Activated effector memory CD4-positive, alpha-beta T cell treated with anti-CD3 and anti-CD28 coated beads, Interleukin-2, amount 50 U/mL, for 16 hours (primary cell): ENCODE measurements at places on chromosomes 13 and 19.
A peak's percentile ranks its signal among the peaks of the same experiment; 100 is the strongest.

DNA sequence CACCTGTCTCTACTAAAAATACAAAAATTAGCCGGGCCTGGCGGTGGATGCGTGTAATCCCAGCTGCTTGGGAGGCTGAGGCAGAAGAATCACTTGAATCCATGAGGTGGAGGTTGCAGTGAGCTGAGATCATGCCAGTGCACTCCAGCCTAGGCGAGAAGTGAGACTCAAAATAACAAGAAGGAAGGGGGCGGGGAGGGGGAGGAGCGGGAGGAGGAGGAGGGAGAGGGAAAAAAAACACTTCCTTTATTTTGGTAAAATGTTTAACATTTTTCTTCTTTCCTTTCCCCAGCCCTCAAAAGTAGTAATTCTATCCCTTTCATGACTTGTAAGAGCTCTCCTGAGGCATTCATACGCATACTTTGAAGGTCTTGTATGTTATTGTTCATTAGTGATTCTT lies 44.3 kb downstream of the SPRY2 start:
- DNase-seq: no peak

DNA sequence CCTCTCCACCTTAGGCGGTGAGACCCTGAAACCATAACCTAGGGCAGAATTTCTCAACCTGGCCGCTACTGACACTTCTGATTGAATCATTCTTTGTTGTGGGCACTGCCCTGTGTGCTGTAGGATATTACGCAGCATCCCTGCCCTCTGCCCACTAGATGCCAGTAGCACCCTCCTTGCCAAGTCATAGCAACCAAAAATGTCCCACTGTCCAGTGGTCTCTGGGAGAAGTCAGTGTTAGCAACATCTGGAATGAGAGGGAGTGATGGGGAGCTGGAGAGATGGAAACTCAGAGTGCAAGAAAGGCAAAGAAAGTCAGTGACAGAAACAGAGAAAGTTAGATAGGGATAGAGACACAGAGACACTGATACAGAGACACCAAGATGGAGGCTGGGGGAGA lies 13.6 kb downstream of the KLK4 start:
- DNase-seq: no peak

DNA sequence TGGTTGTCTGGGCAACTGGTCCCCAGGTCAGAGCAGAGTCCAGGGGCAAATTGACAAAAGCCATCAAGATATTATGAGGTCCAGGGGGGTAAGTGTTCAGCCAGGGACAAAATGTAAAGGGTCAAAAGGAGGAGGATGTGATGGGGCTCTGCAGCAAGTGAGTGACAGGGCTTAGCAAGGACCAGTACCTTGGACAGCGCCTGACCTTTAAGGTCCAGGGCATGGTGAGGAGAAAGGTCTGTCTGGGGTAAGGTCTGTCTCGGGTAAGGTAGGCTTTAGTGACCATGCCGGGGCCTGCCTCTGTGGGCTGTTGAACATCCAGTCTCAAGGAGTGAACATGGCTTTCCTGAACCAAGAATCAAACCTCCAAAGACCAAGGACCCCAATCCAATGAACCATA lies 6.3 kb upstream of the ZNF358 start:
- DNase-seq: no peak

DNA sequence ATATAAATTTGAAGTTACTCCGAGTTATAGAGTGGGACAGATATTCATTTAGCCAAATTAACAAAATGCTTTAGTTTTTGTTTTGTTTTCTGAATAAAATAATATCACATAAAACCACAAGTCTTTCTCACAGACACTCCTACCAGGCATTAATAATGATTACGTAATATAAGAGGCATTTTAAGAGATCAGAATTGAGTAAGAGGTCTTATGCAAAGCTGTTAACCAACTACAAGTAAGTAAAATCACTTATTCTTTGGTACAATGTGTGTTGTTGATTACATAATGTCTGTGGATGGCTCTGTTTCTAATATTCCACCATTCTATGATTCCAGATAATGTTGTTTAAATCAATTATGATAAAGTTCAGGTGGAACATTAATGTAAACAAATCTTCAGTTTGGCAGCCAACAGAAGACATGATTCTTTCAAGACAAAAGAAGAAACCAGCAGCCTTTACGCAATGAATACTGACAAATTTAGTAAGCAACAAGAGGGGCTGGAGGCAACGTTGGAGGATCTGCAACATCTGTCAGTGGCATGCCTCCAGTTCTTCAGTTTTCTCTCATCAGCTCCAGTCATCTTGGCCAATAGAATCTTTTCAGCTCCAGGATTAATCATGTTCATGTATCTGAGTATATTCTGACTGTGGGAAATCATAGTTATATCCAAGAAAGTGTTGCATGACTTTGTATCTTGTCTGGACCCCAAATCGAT lies 403.8 kb downstream of the SLITRK5 start:
- no peak for DNase-seq

- no peak for DNase-seq
Observed at GRCh38 chr19:7152568-7152967, 83.1 kb downstream of the ZNF557 start.

DNA sequence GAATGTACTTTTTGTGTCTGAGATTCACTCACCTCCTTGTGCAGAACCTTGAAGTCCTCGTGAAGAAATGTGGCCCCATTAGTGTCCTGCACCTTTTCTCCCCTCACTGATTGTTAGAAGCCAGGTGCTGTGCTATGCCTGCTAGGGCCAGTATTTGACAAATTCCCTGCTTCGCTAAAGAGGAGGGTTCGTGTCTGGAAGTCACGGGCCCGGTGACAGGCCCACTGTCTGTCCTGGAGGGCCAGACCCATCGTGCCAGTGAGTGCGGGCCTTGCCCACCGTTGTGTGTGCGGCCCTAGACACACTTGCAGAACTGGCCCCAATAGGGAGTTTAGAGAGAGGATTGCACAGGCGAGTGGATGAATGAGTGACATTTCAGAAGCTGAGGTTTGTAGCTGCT lies 36.8 kb upstream of the GAS6 start:
- DNase-seq: peak; percentile 33

DNA sequence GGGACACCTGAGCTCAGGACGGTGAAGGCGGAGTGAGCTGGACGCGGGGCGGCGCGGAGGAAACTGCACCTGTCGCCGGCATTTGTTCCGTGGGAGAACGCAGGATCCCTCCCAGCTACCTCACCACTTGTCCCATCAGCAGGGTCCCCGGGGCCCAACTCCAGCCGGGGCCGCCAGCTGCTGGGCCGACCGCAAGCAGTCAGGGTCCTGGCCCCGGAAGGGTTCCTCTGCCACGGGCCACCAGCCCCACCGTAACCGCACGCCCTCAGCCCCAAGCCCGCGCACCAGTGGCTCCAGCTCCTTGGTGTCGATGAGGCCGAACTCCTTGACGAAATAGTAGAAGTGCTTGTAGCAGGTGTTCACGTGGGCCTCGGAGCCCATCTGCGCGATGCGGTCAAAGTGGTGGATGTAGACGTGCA lies 19.6 kb downstream of the MOB3A start:
- DNase-seq: no peak

DNA sequence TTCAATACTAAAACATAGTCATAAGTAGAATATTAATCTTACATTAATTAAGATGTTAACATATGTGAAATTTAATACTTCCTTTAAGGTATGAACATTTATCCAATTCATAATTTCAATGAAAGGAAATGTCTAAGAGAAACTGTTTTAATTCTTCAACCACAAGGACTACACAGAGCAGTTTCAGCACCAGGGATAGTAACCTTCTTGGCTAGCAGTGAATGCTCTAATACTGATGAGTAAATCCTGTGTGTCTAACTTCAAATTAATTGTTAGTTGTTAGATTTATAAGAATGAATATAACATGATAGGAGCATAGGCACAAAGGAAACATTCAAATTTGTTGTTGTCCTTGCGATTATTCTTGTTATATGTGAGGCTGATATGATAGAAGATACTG lies 15.6 kb upstream of the NBEA start:
- DNase-seq: no peak

- DNase-seq: peak; percentile 68
Observed at GRCh38 chr19:39845584-39845932, 621 bp downstream of the FBL start.

DNA sequence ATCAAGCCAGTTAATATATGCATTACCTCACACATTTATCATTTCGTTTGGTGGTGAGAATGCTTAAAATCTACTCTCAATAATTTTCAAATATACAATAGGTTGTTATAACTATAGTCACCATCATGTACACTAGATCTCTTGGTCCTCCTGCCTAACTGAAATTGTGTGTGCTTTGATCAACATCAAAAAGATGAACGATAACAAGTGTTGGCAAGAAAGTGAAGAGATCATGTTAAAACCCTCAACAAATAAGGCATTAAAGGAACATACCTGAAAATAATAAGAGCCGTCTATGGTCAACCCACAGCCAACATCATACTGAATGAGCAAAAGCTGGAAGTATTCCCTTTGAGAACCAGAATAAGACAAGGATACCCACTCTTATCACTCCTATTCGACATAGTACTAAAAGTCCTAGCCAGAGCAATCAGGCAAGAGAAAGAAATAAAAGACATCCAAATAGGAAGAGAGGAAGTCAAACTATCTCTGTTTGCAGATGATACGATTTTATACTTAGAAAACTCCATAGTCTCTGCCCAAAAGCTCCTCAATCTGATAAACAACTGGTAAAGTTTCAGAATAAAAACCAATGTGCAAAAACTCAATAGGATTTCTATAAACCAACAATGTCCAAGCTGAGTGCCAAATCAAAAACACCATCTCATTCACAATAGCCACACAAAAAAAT lies 27.9 kb upstream of the OR10H1 start:
- no peak for DNase-seq

DNA sequence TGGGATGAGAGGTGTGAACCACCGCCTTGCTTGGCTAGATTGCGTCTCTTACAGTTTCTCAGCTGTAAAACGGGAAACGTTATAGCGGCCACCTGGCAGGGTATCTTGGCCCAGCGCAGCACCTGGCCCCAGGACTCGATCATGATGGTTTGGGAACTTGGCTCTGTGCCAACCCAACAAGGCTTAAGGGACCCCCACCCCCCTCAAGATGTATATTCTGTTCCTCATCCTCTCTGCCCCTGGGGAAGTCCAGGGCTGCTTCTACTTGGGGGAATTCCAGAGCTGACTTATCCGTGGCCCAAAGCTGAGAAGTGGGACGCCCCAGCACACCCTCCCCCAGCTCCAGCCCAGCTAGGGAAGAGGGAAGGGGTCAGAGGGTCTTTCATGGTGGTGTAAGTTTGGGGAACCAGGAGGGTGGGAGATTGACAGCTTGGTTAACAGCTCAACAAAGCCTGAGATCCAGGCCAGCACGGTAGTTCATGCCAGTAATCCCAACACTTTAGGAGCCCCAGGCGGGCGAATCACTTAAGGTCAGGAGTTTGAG lies 695 bp downstream of the ICAM1 start:
- peak; percentile 80 for DNase-seq

GRCh38 chr13:44425041-44425814 lies 51.6 kb downstream of the SERP2 start:
- no peak for DNase-seq

GRCh38 chr13:76231522-76232167 lies 595.5 kb downstream of the LMO7 start:
- no peak for DNase-seq

DNA sequence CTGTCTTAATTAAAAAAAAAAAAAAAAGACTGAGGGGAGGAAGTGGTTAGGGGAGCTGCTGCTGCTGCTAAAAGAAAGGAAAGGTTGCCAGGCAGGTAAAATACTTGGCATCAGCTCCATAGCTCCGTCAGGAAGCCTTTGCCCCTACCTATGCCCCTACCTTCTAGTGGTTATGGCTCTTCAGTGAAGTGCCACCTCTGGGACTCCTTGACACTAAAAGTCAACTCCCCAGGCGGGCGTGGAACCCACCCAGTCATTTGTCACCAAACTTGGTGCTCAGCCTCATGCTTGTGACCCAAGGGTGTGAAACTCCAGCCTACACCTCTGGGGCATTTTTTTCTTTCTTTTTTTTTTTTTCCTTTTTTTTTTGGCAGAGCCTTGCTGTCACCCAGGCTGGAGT lies 4.9 kb upstream of the NECTIN2 start:
- no peak for DNase-seq

GRCh38 chr13:44301639-44302015 lies 72.0 kb upstream of the SERP2 start:
- DNase-seq: no peak

DNA sequence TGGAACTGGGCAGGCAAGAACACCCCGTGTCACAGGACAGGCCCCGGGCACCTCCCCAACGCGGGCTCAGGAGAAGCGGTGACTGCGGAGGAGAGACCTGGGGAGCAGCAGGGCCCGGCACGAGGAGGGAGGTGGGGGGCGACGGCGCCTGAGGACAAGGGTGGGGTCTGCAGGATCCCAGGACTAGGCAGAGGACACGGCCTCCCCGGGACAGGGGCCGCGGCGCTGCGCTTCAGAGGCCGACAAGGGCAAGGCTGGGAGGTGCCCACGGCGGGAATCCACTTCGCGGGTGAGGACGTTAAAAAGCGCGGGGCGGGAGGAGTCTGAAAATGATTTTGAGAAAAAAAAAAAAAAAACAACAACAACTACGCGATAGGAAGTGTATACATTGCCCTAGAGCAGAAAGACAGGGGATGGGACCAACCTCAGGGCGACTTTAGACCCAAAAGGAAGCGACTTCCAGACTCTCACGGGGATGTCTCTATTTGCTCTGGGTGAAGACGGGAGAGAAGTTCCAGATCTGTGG lies 44.9 kb downstream of the ZNF611 start:
- DNase-seq: peak; percentile 79

- no peak for DNase-seq
Observed at GRCh38 chr19:52725528-52725961, 9.3 kb downstream of the ZNF611 start.

- DNase-seq: no peak
Observed at GRCh38 chr13:31937436-31937835, 94.1 kb upstream of the FRY start.

DNA sequence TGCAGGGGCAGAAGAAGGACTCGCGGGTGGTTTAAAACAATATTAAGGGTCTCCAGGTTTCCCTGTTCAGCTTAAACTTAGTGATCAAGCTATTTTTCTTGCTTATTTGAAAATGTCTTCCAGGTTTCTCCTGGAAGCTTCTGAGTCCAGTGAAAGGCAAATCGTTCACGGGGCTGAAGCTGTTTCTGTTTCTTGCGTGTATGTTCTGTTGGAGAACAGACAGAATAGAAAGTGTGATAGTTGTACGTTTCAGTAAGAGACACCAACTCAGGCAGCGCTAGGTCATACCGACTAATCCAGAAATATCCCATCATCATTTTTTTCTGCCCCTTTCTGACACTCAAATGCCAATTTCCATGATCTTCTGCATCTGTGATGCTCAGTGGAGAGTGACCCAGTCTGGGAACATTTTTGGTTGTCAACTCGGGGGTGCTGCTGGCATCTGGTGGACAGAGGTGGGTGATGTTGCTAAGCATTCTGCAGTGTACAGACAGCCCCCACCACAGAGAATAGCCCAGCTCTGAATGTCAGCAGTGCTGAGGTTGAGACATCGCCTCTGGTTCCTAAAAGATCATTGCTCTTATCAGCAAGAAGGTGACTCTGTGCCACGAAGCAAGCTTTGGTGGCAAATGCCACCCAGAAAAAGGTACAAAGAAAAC lies 4.3 kb downstream of the KLF2 start:
- peak; percentile 81 for DNase-seq

- DNase-seq: no peak
Observed at GRCh38 chr13:30191491-30192100, 115.8 kb downstream of the KATNAL1 start.

- no peak for DNase-seq
Observed at GRCh38 chr19:39923862-39924261, 10.6 kb downstream of the FCGBP start.

- DNase-seq: no peak
Observed at GRCh38 chr13:44365008-44365407, 8.6 kb upstream of the SERP2 start.
